ENCODE measurements at places on chromosomes 7 and 10.
A peak's percentile ranks its signal among the peaks of the same experiment; 100 is the strongest.

DNA sequence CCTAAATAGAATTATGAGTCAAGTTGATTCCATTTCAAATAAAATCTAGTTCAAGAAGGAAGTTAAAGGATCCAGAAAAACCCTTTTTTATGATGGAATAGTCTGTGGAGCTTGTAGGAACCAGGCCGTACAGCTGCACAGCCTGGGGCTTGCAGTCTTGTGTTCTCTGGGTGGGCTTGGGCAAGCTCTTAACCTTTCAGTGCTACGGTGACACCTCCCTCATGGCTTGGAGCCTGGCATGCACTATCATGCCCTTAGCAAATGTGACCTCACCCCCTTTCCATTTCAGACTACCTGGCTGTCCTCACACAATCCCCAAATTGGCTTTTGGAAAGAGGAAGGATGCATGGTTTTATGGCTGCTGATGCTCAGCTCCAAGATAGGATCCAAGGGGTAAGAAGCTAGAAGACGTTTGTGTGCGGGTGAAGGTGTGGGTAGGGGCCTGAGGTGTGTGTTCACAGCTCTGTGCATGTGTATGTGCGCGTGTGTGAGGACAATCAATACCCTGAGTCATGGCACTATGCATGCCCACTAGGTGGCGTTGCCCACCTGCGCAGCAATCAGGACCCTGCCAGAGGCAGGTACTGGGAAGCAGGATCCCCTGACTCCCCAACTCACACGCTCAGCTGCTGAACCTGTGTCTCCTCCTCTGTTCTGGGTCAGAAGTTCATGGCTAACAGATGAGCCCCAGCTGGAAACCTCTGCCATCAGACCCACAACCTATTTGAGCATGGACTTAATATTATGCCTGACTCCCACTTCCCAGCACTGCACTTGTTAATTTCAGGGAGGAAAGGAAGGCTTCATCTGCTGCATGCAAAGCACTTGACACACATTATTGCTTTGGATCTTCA, 113.4 kb downstream of the PTPN20 start:
- peak; percentile 58 for DNase-seq

- DNase-seq: no peak
These were observed 94.5 kb downstream of the KMT2C start for GRCh38 chr7:152341039-152341913.

DNA sequence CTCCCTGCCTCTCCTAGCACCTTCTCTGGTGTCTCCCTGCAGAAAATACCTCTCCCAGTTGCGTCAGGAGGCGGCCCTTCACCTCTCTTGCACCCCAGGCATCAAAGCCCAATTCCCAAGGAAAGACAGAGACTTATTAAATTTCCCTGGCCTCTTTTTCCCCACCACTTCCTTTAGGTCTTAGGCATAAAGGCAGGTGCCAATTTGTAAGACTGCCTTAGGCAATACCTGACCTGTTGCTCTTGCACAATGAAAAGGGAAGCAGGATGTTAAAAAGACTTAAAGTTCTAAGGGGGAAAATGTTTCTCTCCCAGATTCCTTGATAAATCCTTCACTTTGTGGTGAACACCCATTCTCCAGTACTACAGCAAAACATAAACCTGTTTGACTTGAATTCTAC, 186.7 kb downstream of the SLC25A13 start:
- no peak for DNase-seq

GRCh38 chr7:30028749-30029635, 780 bp downstream of the PLEKHA8 start:
- peak; percentile 30 for DNase-seq

- DNase-seq: peak; percentile 59
These were observed 21.8 kb downstream of the PRKCQ start for GRCh38 chr10:6558272-6558671.

DNA sequence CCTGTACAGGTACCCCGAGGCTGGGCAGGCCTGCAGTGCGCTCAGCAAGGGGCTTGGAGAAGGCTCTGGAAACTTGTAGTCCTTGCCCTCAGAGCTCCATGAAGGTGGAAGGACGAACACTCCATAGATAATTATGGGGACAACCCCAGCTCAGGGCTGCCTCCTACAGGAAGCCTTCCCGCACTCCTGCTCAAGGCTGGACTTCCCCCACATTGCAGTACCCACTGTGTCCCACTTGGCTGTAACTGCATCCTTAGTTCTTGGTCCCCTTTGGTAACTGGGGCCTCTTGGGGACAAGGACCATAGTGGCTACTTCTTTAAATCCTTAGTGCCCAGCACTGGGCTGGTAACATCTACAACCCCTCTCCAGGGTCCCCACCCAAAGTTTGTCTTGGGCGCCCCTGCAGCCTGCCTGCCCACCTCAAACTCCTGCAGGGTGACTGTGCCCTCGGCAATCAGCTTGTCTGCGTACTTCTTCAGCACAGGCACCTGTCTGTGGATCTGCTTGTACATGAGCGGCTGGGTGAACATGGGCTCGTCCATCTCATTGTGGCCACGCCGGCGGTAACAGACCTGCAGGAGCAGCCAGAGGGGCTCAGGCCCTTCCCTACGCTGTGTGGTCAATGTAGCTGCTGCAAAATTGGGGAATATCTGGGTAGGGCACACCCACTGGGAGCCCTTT, 17.1 kb downstream of the OGDHL start:
- DNase-seq: no peak

- DNase-seq: no peak
These were observed 8.9 kb downstream of the COL17A1 start for GRCh38 chr10:104076743-104077160.

DNA sequence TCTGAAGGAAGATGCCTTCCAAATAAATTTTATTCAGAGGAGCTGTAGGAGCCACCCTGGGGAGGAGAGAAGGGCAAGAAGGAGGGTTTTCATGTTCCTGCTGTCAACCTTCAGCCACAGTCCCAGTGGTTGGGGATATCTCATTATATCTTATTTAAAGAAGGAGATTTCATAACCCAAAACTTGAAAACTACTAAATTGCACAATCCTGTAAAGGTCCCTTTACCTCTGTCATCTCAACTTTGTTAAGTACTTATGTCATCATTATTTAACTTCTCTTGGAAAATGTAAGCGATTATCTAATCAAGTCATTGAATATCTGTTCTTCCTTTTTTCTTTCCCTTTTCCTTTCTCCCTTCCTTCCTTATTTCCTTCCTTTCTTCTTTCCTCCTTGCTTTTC, 794.5 kb upstream of the IGFBP3 start:
- DNase-seq: no peak

DNA sequence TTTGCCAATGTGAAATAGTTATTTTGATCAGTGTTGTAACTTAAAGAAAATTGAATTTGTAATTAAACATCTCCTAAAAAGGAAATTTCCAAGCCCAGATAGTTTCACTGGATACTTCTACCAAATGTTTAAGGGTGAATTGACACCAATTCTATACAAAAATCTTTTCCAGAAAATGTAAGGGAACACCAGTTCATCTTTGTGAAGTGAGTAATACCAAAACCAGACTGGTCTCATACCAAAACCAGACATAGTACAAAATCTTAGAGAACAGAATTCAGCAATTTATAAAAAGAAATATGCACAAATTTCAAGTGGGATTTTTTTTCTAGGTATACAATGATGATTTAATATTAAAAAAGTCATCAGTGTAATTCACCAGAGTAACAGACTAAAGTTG, 86.0 kb upstream of the ZNF32 start:
- no peak for DNase-seq

DNA sequence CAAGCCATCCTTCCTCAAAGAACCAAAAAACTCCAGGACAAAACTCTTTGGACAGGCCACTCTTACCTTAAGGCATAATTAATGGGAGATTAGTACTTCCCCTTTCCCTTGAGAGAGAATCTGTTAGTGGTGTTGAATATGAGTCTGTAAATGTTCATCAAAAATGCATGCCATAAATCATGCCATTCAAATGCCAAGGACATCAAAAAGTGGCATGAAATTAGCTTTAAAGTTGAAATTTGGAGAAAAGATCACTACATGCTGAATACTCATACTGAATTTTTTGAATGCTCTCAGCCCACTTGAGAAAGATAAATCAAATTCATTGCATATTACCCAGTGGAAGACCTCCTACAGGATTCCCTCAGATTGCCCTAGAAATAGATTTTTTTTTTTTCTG, 6.7 kb downstream of the NRCAM start:
- no peak for DNase-seq

- no peak for DNase-seq
These were observed 319 bp upstream of the MMD2 start for GRCh38 chr7:4959306-4959705.

DNA sequence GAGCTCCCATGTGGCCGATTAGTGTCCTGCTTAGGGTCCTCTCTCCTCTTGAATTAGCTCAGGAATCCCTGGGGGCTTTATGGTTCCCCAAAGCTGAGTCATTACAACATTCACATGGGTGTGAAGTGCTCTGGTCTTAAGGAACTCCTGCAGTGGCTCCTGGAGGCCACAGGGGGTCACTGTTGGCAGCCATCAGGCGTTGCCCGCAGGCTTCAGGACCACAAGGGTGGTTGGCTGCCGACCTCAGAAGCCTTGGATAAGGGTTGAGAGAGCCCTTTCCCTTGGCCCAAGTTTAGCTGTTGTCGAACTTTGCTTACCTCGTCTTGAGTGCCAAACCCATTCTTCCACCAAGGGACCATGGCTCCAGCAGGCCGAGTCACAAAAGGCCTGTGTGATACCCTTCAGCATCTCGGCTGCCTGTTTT, 61.7 kb downstream of the SH2D4B start:
- DNase-seq: peak; percentile 24

DNA sequence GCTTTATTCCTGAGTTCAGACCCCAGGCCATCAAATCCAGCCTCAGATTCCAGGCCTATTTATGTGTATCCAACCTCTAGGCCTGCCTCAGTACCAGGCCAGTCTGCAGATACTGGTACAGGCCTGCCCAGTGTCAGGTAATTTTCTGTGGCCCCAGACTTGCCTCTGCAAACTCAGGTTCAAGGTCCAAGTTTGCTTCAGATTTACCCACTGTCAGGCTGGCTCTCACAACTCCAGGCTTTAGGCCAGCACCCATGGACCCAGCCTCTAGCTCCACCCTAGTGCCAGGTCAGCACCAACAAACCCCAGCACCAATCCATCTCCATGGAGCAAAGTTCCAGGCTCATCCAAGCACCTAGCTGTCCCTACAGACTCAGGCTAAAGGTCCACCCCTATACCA, 169.7 kb downstream of the ITGB1 start:
- DNase-seq: no peak

DNA sequence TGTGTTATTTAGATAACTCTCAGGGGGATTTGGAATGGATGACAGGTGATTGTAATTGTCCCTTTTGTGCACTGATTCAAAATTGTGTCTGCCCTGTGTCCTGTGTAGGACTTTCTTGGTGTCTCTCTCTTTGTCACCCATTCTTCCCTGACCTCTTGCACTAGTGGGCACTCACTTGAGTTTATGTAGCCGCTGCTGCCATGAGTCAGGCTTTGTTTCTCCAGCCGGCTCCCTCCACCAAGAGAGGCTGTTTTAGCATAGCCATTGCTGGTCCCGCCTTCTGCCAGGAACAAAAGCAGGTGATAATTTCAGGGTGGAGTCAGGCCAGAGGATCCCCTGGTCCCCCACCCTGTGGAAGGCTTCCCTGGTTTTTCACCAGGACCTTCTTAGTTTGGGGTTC, 8.4 kb downstream of the COL17A1 start:
- no peak for DNase-seq

- no peak for DNase-seq
These were observed 1.1 kb upstream of the AQP1 start for GRCh38 chr7:30910411-30911073.

DNA sequence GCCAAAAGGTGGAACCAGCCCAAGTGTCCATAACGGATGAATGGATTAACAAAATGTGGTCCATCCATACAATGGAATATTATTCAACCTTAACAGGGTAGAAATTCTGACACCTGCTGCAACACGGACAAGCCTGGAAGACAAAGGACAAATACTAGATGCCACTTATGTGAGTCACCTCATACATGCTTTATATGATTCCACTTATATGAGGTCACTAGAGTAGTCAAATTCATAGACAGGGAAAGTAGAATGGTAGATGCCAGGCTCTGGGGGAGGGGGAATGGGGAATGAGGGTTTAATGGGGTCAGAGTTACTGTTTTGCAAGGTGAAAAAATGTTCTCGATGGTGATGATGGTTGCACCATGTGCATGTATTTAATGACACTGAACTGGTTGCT, 34.0 kb upstream of the CYTH3 start:
- DNase-seq: no peak

- no peak for DNase-seq
These were observed 65.6 kb downstream of the WIPF3 start for GRCh38 chr7:29871787-29872398.

DNA sequence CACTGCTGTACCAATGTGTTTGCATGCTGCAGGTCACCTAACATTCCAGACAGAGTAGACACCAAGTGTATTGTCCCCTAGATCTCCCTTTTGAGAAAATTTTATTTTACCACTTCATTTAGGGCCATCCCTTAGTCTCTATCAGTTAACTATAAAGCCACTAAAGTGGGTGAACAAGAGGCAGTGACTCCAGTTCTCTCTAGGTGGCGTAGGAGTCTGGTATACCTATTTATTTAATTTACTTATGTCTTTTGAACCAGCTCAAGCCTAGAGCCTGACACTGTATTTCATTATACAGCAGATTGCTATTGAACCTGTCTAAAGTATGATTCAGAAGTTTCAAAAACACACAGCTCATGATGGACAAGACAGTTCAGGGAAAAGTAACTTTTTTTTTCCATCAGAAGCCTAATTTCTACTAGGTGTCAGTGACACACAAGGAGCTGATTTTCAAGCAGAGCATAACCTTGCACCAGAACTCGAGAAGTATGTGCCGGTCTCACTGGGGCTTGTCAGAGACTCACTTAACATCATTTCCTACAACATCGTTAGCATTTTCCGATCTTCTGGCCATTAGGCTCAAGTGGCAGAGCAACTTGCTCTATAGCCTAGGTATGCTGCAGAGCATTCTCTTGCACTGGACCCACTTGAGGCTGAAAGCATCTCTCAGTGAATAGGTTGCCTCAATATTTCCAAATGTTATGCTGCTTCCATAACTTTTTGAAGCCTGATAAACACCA, 175.4 kb downstream of the CDC14C start:
- DNase-seq: no peak

- DNase-seq: no peak
These were observed 16.1 kb downstream of the TBATA start for GRCh38 chr10:70769121-70769520.

GRCh38 chr7:124413029-124413428, 352.6 kb downstream of the GPR37 start:
- no peak for DNase-seq

DNA sequence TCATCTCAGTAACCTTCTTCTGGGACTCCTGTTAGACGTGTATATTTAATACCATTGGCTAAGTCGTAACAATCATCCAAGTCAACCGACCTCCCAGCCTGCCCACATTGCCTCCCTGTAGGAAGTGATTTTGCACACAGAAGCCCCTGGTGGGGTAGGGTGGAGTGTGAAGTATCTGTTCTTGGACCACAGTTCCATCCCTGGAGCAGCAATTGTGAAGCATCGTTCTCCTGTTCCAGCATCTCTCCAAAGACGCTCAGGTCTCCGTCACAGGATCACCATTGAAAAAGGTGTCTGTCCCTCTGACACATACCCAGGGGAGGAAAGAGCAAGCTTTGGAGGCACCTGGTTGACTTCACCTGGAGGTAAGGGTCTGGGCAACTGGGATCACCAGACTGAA, 72.9 kb downstream of the CCDC3 start:
- no peak for DNase-seq

GRCh38 chr10:21336476-21337170, 188.9 kb downstream of the SKIDA1 start:
- DNase-seq: no peak

- DNase-seq: no peak
These were observed 149.3 kb downstream of the NXPH1 start for GRCh38 chr7:8582728-8583127.

Data from CD4-positive, alpha-beta T cell treated with Interleukin-15 for 4 hours (primary cell).